ENCODE measurements at places on chromosomes 6 and 20.
A peak's percentile ranks its signal among the peaks of the same experiment; 100 is the strongest.

- DNase-seq, result no peak
These were observed 137.2 kb downstream of the FARS2 start for GRCh38 chr6:5398530-5398929.

- no peak for DNase-seq
These were observed 137.7 kb upstream of the ARMC2 start for GRCh38 chr6:108710551-108710950.

DNA sequence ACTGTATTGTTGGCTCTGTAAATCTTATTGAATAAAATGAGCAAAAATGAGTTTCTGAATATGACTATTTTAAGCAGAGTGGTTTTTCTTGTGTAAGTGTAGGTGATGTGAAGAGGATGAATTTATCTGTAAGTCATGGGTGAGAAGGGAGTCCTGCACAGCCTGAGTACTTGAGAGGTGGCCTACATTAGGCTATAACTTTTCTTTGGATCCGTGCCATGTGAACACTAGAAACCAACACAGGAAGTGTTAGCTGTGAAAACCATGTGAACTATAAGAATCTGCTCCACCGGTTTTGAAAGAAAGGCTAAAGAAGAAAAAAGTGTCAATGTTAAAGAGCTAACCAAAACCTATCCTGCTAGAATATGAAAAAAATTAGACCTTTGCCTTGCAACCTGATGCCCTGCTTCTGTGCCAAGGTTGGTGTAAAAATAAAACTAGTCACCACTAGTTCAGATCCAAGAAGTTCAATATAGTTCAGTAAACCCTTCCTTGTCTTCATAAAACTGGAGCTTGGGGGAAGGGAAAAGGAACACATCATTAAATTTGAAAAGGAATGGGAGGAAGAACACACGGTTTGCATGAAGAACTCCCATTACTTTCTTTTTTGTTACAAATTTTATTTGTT, 21.3 kb downstream of the PLCB1 start:
- DNase-seq, result no peak

GRCh38 chr6:31035862-31036497, 25.7 kb downstream of the MUC22 start:
- DNase-seq, result no peak

- DNase-seq, result no peak
These were observed 638 bp downstream of the MDN1 start for GRCh38 chr6:89818977-89819335.

DNA sequence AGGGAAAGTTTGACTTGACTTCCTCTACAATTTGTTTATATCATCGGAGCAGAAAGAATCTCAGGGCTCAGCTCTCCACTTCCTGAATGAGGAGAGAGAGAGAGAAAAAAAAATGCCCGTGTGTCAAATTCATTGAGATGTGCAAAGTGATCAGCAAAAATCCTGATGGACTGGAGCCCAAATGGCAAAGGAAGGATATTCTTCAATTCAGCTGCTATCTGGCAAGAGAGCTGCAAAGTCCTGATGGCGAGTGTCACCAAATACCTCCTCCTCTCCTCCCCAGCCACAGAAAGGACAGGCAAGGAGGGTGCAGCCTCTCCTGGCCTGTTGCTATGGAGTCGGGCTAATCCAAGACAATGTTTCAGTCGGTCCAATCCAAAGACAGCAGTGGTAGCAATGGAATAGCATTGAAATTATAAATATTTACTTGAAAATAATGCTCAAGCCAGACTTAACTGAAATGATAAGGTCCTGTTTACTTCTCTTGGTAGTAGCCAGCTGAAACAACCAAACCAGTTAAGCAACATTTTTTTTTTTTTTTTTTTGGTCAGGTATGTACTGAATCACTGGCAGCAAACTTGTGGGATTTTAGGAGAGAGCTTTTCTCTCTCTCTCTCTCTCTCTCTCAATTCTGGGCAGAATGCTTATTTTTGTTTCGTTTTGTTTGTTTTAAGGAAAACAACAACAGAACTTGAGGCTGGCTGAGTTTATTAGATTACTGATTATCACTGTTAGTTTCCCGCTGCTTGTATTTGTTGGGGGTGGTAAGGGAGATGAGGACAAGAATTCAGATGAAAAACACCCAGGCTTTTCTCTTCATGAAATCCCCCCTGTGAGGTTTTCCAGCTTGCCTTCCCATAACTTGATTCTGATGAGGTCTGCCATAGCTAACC, 204.2 kb downstream of the BCAS1 start:
- DNase-seq, result no peak

- DNase-seq, result no peak
These were observed 3.1 kb downstream of the SHPRH start for GRCh38 chr6:145960918-145961589.

DNA sequence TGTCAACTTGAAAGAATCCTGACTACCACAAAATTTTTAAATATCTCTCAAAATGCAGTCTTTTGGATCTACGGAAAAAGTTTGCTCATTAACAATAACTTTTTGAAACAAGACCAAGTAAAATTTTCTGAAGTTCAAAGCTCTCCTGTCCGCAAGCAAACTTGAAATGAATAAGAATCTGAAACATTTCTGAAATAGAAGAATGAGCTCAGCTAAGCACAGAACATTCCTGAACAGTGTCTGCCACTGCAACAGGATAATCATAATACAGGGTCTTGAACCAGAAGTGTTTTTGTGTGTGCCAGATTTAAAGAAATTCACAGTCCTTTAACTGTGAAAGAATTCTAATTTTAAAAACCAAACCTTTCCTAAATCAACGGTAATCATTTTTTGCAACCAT, 49.1 kb upstream of the TASP1 start:
- no peak for DNase-seq

DNA sequence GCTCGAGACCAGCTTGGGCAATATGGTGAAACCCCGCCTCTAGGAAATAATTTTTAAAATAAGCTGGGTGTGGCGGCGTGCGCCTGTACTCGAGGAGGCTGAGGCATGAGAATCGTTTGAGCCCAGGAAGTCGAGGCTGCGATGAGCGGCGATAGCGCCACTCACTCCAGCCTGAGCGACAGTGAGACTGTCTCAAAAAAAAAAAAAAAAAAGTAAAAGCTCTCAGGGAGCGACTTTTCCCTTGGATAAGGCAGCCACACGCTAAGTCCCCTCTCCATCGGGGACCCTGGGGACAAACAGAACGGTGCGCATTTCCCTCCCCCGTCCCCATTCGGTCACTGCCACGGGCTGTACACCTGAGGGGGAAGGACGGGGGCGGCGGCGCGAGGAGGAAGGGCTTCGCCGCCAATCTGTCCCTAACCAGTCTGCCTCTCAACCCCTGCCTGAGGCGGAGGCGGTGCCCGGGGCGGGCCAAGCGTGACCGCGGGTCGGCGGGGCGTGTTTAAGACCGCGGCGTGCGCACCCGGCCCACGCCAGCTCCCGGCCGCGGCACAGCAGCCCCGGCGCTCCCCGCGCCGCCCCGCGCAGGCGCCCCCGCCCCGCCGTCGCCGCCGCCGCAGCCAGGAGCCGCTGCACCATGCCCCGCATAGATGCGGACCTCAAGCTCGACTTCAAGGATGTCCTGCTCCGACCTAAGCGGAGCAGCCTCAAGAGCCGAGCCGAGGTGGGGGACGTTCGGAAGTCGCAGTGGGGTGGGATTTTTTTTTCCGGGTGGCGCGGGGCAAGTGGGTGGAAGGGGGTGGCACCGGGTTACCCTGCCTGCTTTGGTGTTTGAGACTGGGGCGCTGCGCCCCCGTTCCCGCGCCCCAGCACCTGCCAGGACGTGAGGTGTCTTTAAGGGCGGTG, at the start of gene GMPR:
Gene GMPR, plus strand, starts transcription at position 531 of the 906 bp plus-strand sequence. Its CDS starts 107 bp downstream, at position 638.
- peak; percentile 66 for DNase-seq

DNA sequence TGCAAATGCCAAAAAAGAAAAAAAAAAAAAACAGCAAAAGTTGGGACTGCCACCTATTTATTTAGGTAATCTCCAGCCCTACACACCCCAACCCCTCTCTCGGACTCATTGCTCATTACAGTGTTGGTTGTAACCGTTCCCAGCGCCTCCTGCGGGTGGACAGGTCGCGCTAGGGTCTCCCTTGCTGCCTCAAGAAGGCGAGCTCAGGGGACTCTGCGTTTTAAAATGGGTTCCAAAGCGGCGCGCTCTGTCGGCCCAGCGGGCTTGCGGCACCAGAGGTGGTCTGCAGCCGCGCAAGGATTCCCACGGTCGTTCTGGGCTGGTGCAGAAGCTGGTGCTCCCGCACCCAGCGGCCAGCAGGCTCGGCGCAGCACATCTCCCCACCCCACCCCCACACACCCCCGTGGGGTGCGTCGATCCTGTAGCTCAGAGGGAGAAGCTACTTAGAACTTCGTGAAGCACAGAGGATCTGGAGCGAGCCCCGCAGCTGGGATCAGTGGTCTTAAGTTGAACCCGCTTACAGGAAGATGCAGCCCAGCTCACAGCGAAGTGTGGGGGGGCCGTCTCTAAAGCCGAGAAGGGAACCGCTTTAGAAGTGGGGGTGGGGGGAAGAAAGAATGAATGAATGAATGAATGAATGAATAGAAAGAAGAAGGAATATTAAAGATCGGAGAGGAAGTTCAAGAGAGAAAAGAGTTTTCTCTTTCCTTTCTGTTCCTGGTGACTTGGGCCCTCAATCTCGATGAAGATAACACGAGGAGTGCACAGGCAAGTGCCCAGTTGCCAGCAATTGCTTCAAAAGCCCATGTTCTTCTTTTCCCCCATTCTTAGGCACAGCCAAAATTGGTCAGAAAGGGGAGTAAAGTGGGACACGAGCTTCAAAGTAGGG, 780 bp downstream of the TFAP2A start:
- DNase-seq, result no peak

GRCh38 chr20:64057628-64058498, 5.1 kb upstream of the TCEA2 start:
- DNase-seq, result peak; percentile 66

- no peak for DNase-seq
These were observed 42.4 kb downstream of the MYT1 start for GRCh38 chr20:64206614-64207013.

DNA sequence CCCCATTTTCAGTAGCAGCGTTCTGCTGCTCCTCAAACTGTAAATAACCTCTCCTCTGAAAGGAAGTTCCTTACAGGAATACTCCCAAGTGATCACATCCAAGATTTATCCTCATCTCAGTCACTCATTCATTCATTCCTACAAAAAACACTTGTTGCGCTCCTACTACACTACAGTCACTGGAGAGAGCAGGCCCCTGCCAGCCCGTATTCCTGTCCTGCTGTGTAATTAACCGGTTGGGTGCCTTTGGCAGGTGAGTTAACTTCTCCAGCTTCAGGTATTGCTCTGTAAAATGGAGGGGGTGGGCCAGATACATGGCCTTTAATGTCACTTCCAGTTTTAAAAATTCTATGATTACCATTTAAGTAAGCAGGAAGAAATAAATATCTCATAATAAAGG, 15.0 kb upstream of the ZBTB24 start:
- DNase-seq, result no peak

- no peak for DNase-seq
These were observed 125.8 kb downstream of the INSM1 start for GRCh38 chr20:20493701-20494100.

DNA sequence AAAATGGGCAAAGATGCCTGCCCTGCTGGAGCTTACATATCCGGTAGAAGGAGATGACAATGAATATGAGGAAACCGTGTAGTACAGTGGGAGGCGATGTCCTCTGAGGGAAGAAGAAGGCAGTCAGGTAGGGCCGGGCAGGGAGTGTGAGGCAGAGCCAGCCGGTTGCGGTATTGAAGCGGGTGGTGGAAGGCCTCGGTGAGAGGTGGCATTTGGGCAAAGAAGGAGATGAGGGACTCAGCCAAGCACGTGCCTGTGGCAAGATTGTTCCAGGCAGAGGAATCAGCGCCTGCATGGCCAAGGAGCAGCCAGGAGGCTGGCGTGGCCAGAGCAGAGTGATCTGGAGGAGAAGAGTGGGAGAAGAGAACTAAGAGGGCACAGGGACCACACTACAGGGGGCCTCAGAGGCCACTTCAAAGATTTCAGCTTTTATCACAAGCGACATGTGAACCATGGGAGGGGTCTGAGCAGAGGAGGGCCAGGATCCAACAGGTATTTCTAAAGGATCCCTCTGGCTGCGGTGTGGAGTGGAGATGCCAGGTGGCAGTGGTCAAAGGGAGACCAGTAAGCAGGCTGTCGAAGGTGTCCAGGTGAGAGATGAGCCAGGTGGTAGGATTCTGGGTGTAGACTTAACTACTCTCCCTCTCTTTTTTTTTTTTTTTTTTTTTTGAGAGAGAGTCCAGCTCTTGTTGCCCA, 13.8 kb downstream of the MDFI start:
- DNase-seq, result no peak

DNA sequence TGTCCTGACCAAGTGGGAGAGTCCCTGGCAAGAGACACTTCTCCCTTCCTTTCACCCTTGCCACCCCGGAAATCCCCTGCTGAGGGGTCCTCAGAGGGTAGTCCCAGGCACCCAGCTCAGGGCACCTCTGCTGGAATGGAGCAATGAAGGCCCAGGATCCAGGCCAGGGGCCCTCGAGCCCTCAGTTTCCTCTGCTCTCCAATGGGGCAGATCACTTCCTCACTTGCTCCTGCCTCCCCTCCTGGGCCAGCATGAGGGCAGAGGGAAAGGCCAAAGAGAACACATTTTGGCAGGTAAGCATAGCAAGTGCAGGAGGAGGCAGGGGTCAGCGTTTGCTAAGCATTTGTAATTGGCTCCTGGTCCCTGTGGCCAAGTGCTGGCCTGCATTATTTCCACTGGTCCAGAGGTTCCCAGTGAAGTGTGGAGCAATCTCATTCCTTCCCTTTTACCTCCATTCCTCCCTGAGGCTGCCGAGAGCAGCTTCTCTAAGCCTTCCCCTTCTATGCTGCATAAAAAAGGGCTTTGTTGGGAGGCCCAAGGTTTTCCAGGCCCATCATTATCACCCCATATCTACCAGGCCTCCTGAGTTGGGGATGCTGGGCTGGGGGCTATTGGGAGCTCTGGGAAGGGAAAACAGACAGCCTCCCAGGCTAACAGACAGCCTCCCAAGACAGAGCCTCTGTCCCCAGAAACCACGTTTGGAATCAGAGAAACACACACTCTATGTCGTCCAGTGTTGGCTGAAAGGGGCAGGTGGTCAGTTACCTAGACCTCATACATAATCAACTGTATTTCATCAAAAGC, 28.8 kb upstream of the VEGFA start:
- no peak for DNase-seq

- DNase-seq, result no peak
These were observed 16.2 kb upstream of the BEND6 start for GRCh38 chr6:56938649-56939191.
